ENCODE measurements at places on chromosomes 7 and 10.

DNA sequence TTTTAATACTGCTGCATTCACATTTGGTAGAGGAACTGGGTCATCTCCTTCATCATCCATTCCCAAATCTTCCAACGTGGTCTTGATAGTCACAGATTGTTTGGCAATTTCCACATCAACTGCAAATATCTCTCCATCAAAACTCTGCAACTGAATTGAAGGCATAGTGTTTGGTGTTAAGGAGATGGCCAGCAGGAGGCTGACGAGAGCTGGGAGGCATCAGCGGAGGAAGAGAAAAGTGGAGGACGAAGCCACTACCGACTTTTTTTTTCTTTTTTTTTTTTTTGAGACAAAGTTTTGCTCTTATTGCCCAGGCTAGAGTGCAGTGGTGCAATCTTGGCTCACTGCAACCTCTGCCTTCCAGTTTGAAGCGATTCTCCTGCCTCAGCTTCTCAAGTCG, 205.0 kb upstream of the KCTD7 start:
- no peak overlapping the region for H3K27ac ChIP-seq
- no peak for DNase-seq
- H3K27me3 ChIP-seq: no peaks in the 10 kb centered on the region
- no peak overlapping the region for H3K4me3 ChIP-seq
- H3K36me3 ChIP-seq: no peaks in the 10 kb centered on the region
- no peaks in the 10 kb centered on the region for H3K4me1 ChIP-seq

DNA sequence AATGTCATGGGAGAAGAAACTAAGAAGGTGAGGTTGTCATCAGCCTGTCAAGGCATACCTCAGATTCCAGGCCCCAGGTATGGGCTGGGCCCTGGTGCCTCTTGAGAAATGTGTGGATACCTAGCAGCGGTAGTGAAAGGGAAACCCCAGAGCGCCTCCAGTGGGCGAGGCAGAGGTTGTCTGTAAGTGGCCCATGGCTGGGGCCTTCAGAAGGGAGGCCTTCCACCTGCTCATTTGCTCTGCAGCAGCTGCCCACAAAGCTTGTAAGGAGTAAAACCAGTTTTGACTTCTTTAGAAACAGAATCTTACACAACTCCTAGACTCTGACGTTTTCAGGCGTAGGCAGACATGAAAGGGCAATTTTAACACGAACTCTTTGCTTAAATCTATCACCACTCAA, 509.9 kb downstream of the PARD3 start:
- DNase-seq: no peak
- H3K27ac ChIP-seq: no peak overlapping the region
- no peak overlapping the region for H3K4me3 ChIP-seq
- no peaks in the 10 kb centered on the region for H3K36me3 ChIP-seq

GRCh38 chr10:121497513-121498470, 100.5 kb downstream of the FGFR2 start:
- peak overlapping the region; percentile 17 for H3K27ac ChIP-seq
- peaks cover 3% of the 10 kb centered on the region for H3K36me3 ChIP-seq
- H3K4me3 ChIP-seq: no peak overlapping the region
- H3K4me1 ChIP-seq: peaks cover 20% of the 10 kb centered on the region
- no peaks in the 10 kb centered on the region for H3K27me3 ChIP-seq
- no peak for DNase-seq

DNA sequence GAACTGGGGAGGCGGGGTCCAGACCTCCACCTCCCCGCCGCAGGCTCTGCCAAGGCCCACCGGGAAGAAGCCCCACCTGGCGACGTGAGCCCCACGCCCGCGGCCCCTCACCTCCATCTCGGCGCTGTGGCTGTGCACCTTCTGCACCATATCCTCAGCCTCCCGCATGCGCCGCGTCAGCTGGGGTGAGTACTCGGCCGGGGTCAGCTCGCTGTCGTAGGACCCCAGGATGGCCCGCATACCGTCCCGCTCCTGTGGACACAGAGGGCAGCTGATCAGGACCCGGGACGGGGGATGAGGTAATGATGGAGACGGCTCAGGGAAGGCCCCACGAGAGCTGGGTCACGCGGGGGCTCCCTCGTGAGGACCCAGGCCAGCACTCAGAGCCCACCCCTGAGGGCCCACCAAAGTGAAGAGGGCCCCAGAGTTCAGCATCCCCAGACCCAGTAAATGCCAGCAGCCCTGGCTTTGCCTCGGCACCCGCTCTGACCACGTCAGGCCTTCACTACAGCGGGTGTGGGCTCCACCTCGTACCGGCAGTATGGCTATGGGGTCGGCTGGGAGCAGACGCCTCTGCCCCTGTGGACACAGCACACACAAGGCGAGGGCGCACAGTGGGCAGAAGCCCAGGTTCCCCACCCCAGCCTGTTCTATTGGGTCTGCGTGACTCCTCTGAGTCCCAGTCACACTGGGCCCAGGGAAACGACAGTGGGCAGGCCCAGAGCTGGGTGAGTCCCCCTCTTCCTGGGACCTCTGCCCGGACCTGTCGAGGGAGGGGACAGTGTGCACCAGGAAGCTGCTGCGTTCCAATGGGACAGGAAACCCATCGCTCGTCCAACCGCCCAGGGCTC, 218.1 kb downstream of the MAD1L1 start:
- H3K4me1 ChIP-seq: peaks cover 21% of the 10 kb centered on the region
- no peak overlapping the region for H3K4me3 ChIP-seq
- H3K27ac ChIP-seq: no peak overlapping the region

GRCh38 chr10:22662733-22663330, 51.5 kb downstream of the PIP4K2A start:
- no peak overlapping the region for H3K4me3 ChIP-seq
- H3K27ac ChIP-seq: no peak overlapping the region
- no peaks in the 10 kb centered on the region for H3K36me3 ChIP-seq
- no peaks in the 10 kb centered on the region for H3K4me1 ChIP-seq

DNA sequence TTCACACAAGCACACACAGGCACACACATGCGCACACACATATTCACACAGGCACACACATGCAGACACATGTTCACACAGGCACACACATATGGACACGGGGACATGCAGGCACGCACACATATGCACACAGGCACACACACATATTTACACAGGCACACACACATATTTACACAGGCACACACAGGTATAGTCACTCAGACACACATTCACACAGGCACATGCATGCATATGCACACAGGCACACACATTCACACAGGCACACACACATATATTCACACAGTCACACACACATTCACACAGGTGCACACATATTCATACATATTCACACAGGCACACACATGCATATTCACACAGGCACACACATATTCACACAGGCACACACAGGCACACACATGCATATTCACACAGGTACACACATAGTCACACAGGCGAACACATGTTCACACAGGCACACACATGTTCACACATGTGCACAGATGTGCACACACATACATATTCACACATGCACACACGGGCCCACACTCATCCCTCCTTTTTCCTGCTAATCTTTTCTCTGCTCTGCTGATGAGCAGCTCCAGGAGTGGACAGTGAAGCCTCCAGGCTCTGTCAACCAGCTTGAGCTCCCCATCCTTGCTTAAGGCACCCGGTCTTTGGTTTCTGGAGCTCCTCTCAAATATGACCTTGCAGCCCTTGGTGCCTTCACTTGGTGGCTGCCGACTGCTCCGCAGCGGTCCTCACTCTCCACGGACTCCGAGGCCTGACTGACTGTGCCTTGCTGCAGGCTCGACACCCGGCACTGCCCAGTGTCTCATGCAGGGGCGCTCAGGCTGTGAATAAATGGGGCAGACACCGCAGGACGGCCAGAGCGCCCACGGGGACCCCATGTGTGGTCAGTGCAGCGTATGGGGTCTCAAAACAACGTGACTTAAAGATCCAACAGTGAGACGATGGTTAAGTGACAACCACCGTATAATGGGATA, 581.2 kb upstream of the MGMT start:
- no peak for DNase-seq
- H3K4me1 ChIP-seq: no peaks in the 10 kb centered on the region
- no peaks in the 10 kb centered on the region for H3K36me3 ChIP-seq
- no peak overlapping the region for H3K27ac ChIP-seq
- H3K4me3 ChIP-seq: no peak overlapping the region

- no peak overlapping the region for H3K4me3 ChIP-seq
- DNase-seq: no peak
- no peak overlapping the region for H3K27ac ChIP-seq
- no peaks in the 10 kb centered on the region for H3K36me3 ChIP-seq
Observed at GRCh38 chr7:53426145-53426750, 390.8 kb downstream of the POM121L12 start.

Data from sigmoid colon (tissue), 7 donors.